NCI-H345 (cell line): ENCODE measurements at places on chromosomes 7 and 10.

DNA sequence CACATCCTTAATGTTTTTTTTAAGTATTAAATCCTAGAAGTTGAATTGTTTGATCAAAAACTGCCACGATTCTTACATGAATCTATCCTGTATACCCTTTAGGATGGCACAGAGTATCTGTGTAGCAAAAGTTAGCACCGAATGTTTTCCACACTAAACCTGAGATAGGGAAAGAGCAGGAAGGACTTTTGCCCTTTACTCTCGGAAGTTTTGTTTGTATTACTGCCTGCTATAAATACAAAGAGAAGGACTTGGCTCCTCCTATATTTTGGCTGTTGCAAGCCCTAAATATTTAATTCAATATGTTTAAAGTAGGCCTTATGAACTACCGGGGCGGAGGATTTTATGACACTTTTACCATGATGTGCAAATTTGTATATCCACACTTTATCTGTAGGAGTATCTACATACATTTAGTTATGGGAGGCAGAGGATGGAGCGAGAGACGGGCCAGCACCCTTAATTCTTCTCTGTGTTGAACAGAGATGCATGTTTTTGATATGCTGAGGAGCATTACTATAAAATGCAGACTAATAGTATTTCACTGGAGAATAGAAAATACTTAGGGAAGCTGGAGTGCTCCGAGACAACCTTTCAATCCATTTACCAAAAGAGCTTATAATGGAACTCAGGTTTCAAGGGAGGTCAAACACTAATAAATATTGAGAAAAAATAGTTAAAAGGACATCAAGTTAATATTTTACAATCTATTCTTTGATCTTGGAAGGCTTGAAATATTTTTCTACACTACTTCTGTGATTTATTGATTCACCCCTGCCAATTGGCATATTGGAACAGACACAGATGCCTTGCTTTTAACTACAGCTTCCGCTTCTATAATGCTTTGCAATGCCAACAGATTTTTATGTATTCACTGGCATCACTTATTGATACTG is 97.4 kb downstream of the CHN2 start:
- DNase-seq = no peak

DNA sequence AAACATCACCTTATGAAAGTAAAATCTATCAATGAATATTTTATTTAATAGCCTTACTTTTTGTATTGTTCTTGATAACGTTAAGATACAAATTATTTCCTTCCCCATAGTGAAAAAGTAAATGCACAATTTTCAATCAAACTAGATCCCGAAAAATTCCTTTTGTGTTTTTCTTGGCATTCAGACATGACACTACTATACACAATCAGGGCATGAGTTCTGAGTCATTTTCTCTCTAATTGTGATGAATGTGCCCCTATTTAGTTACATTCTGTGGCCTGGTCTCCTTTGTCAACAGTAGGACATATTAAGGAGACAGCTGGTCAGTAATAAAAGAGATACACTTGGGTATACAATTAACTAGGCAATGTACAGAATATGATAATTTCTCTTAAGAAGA is 19.8 kb downstream of the COL1A2 start:
- DNase-seq = no peak

DNA sequence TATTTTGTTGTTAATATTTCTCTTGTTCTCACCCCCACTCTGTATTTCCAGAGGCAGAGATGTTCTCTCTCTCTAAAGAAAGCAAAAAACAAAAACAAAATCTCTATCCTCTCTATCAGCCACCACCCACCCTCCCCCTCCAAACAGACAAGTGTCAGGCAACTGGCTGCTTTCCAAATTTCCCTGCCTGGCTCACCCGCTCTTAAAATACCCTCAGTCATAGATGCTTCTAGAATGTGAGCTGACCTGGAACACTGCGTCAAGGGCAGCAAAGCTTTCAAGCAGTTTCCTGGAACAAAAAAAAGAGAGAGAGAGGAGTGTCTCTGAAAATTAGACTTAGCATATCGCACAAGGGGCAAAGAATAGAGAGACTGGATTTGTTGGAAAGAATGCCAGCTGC is 341.0 kb upstream of the ZMIZ1 start:
- peak; percentile 85 for DNase-seq

DNA sequence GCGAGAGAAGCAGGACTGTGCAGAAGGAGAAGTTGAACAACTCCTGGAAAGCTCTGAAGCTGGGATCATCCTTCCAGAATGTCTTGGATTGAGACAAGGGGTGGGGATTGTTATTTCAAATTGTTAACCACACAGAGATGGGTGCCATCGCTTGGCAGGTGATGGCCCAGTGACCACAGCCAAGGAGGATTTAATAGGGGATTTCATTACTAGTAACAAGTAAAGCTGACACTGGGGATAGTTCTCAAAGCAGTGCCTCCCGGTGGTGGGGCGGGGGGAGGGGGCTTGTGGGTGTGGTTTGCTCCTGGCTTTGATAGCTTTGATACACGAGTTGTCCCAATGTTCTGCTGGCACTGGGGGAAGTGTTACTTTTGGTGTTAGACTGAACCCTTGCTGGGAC is 59.2 kb downstream of the ZNF503 start:
- DNase-seq = no peak

- no peak for DNase-seq
Observed at GRCh38 chr7:75844158-75844557, 30.6 kb upstream of the CCL24 start.
